ENCODE measurements at places on chromosomes 13 and 19.

GRCh38 chr19:32909257-32909656 is 39.7 kb upstream of the SLC7A9 start:
- DNase-seq: peak; percentile 41

- no peak for DNase-seq
Observed at GRCh38 chr13:89294115-89294867, 1623.1 kb downstream of the SLITRK5 start.

DNA sequence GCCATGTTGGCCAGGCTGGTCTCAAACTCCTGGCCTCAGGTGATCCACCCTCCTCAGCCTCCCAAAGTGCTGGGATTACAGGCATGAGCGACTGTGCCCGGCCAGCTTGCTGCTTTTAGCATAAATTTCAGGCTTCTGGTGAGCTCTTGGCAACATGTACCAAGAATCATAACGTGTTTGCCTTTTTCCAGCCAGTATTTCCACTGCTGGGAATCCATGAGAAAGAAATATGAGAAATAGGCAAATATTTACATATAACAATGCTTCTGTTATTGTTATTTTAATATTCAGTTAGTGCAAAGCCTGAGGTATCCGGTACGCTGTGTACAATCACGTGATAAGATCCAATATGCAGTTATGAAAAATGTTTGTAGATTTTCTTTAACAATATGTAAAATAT is 29.2 kb upstream of the CERS4 start:
- DNase-seq: no peak

- no peak for DNase-seq
Observed at GRCh38 chr13:110352735-110353134, 45.7 kb downstream of the COL4A2 start.

- DNase-seq: peak; percentile 93
Observed at GRCh38 chr13:46295491-46296114, 83.9 kb downstream of the LRRC63 start.

DNA sequence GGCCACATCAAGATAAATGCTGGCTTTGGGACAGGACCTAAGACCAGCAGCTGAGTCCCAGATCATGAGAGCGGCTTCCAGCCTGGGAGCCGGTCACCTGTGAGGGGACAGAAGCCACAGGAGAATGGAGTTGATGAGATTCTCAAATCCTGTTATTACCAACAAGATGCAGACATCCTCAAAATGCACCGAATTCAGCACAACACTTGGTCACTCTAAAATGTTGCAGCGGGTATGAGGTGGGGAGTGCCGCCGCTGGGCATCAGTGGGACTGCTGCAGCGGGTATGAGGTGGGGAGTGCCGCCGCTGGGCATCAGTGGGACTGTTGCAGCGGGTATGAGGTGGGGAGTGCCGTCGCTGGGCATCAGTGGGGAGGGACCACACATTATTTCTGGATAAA is 21.2 kb downstream of the RANBP3 start:
- DNase-seq: no peak

- DNase-seq: no peak
Observed at GRCh38 chr13:52737965-52738364, 1.7 kb downstream of the CNMD start.

DNA sequence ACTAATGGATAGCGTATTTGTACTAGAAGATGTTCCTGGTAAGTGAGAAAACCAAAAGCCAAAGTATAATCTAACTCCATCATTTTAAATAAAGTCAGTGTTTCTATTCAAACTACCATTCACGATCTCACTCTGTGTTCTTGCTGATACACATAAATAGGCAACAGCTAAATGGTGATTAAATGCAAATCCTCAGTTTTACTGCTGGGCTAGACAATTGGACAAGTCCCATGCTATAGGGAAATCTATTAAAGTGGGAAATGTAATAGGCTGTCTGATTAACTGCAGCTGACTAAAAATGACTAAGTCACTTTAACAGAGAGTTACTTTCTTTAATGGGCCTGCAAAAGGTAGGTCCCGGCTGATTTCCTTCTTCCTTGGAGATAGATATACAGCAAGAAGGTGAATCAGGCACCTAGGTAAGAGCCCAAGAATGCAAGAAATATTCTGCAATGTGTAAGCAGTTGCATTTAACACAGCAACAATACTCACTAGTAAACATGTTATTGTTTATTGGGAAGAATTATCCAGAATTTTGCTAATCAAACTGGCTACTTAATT is 298.4 kb downstream of the SLITRK6 start:
- DNase-seq: no peak

- peak; percentile 81 for DNase-seq
Observed at GRCh38 chr19:48966541-48967345, 1.6 kb downstream of the FTL start.

GRCh38 chr19:49110567-49110966 is 3.6 kb upstream of the LIN7B start:
- peak; percentile 12 for DNase-seq

GRCh38 chr13:93355094-93355493 is 128.5 kb downstream of the GPC6 start:
- DNase-seq: no peak

GRCh38 chr19:31532034-31532433 is 182.8 kb upstream of the TSHZ3 start:
- DNase-seq: no peak

DNA sequence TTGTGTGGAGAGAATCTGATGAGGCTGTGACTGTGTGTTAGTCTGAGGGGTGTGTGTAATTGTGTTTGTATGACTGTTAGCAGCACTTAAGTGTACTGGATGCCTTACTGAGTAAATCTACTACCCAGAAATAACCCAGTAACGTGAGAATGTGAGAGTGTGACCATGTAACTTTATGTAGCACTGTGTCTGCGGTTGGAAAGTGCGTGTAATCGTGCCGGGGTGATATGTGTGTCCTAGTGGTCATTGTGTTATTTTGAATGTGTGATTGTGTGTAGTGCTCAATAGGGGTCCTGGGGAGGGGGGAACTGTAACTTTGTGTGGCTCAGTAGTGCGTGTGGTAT is 550 bp downstream of the ZNF383 start:
- DNase-seq: no peak

GRCh38 chr19:18967358-18968146 is 26.5 kb upstream of the HOMER3 start:
- DNase-seq: peak; percentile 80

GRCh38 chr19:17302391-17303166 is 646 bp downstream of the ABHD8 start:
- peak; percentile 55 for DNase-seq

GRCh38 chr13:79943346-79944023 is 397.4 kb downstream of the SPRY2 start:
- peak; percentile 76 for DNase-seq

GRCh38 chr19:28075229-28075628 is 1137.7 kb downstream of the UQCRFS1 start:
- DNase-seq: no peak

DNA sequence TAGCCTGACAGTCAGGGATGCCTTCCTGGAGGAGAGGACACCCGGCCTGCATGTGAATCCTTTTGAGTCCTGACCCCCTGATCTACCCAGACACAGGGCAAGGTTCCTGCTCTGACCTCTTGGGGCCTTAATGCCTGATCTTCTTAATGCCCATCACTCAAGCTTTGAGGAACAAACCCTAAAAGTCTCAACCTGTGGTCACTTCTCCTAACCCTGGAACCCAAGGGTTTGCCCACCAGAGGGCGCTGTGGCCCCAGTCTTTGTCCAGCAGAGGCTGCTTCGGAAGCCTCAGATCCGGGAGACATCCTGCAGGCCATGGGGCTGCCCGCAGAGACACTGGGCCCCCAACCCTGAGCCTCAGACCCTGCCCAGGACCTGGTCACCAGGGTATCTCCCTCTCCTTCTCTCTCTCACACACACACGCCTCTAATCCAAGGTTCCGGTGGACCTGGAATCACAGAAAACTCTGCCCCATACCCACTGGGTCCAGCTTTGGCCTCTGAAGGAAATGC is 9.8 kb upstream of the DPF1 start:
- DNase-seq: peak; percentile 84

DNA sequence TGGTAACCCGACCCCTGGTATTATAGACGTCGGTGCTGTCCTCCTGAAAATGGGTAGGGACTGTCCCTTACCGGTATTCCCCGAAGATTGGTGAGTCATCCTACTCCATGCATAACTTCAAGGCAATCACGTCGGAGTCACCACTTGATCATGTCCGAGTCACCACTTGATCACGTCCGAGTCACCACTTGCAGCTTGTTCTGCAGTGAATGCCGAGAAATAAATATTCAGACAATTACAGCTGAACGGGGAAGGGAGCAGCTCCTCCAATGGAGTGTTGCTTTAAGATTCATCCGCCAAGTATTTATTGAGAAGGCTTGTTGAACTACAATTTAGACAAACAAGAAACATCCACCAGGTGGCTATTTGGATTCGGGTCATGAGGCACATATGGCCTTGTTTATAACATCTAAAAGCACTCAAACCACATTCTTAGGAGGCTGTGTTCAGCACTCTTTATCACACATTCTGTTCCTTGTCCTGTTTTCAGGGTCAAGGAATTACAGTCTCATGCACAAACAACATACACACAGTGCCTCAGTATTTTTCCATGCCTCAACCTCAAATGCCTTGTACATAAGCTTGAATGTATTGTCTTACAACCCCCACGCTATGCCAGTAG is 43.1 kb downstream of the ZNF726 start:
- DNase-seq: no peak

DNA sequence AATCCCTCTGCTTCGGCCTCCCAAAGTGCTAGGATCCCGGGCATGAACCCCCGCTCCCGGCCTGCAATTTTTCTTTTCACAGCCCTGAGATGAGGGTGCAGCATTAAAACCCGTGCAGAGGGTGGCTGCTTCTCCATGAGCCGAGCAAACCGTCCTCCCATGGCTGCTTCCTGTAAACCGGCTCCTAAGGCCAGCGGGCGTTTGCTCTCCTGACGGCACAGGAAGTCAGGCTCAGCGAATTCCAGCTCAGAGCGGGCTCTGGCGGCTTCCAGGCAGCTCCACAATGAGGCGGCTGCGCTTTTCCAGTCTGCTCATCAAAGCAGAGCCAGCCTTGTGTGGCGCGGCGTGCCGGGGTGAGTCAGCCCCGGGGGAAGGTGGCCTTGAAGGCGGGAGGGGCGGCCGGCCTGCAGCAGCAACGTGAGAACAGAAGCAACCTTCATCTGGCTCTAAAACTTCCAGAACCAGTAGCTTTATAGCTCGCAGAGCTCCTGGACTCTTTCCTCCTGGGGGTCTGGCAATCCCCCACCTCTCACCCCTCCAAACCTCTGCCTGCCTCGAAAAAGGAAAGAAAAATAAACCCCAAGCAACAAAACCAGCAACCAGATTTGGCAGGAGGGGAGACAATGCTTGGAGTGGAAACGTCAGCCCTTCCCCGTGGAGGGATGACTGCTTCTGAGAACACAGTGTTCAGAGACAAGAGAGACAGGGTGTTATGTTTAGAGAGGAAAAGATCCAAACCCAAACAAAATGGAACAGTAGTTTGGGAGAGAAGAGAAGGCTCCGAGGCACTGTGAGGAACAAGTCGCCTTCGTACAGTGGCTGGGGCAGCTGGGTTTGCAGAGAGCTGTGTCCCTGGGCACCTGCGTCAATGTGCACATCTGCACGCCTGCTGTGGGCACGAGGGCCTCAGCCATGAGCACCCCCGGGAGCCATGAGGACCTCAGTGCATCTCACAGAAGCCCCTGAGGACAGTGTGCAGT is 67.8 kb downstream of the GADD45B start:
- DNase-seq: peak; percentile 92

DNA sequence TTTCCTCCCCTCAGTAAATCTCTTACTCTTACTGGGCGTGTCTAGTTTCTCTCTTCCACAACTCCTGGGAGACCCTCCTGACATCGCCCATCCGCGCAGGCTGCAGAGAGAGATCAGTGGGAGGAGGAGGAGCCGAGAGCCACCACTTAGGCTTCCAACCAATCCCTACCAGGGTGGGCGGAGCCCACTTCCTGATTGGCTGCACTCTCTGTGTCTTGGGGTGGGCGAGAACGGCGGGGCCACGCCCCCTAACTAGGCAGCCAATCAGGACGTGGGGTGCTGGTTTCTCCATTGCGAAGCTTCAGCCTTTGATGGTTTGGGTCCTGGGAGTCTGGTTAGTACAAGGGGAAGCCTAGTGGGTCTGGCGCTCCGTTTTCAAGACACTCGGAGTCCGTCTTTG is at the start of gene PMIS2:
Gene PMIS2, plus strand, starts transcription at position 326 of the 400 bp plus-strand sequence. CDS start 87 bp downstream, outside the sequence.
- DNase-seq: no peak

DNA sequence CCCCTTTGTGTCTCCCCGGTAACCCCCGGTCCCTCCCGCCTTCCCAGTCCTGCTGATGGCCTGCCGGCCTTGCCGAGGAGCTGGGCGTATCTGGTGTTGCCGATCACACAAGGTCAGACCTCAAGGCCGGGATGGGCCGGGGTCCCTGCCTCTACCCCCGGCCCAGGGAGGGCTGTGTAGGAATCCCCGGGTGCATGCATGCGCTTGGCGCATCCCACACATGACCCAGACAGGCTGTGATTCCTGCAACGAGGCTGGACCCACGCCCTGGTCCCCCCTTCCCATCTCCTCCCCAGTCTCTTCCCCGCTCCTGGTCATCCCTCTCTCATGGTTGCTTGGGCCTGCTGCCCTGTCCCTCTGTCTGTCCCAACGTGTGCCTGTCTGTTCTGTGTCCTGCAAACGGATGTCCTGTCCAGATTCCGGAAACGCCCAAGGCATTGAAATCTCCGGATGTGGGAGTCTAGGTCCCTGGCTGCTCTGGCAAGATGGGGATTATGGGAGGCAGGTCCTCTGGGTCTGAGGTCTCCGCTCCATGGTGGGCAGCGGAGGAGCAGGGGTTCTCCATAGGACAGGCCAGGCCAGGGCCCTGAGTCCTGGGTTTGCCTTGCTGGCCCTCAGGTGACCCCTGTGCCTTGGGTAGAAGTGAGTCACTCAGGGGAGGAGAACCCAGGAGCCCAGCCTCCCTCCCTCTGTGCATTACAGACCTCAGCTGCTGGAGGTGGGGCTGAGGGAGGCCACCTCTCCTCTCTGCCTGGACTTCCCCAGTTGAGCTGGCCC is 1.6 kb downstream of the PKN1 start:
- peak; percentile 47 for DNase-seq

DNA sequence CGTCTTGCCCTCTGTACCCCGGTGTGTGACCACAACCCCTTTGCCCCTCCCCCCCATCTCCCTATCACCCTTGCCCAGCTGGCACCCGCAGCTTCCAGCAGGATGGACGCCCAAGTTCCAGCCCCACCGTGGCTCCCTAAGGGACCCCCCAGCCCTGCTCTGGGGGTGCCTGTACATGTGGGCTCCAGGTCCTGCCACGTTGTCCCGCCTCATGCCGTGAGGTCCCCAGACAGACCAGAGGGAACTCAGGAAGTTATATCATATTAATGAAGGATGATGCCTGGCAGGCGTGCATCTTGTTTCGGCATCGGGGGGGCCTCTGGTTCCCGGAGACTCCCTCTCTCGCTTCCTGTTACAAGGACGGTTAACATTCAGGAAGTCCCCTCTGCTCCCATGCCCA is 1.6 kb upstream of the PTGIR start:
- no peak for DNase-seq

- no peak for DNase-seq
Observed at GRCh38 chr13:80989747-80990146, 648.8 kb upstream of the SPRY2 start.

- DNase-seq: no peak
Observed at GRCh38 chr13:84661718-84662117, 779.4 kb upstream of the SLITRK1 start.

GRCh38 chr19:54461613-54462012 is 2.0 kb downstream of the LENG9 start:
- no peak for DNase-seq
